ENCODE measurements at places on chromosomes 7 and 10. TPM values are rescaled to one million over a fixed set of nuclear protein-coding genes. Genes with fewer than 3 reads are reported as not detected.

DNA sequence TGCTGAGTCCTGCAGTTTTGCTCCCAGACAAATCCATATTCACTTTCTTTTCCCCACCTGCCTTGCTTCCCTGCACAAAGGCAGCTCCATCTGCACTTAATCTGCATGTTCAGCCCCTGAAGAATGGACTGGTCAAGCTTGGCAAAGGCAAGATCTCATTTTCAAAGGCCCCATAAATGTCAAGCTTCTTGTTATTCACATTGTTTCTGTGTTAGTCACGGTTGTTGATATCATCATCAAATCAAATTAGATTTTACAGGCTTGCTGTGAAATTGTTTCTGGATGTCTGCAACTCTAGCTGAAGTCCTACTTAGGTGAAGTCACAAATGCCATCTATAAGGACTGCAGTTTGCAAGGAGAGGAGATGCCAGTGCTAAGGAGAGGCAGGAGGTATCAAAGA is 91.0 kb downstream of the GPAM start:
- no peak for DNase-seq
- H3K4me3 ChIP-seq = no peak overlapping the region
- H3K36me3 ChIP-seq = no peaks in the 10 kb centered on the region
- no peak overlapping the region for H3K27ac ChIP-seq

DNA sequence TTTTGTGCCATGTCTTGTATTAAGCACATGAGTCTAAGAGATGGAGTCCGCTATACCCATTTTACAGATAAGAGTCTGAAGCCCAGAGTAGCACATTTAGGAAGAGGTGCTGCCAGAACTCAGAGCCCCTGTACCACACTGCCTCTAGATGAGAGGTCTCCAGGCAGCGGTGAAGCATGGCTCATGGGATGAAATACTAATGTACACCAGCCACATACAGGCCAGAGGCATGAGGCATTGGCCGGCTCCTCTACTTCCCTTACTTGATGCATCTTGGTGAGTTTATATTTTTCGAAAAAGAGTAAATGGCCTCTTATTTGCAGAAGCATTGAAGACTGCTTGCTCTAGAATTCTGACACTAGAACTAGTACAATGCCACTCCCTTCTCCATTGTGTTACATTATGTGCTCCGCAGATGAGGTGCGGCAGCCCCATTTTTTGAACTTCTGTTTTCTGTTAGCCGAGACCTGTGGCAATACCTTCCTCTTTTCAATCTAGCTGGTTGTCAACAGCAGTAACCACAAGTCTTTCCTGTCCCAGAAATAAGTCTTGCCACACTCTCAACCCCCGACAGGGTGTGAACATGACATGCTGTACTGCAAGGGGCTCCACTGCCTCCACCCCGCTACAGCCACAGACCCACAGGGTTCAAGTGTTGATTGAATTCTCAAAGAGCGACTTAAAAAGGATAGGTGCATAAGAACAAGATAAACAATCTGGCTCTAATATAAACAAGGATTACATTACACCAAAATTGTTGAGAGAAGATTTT is 145.3 kb downstream of the CELF2 start:
- H3K4me1 ChIP-seq = peaks cover 56% of the 10 kb centered on the region
- H3K27ac ChIP-seq = peak overlapping the region; percentile 99
- no peak overlapping the region for H3K4me3 ChIP-seq
- H3K27me3 ChIP-seq = no peaks in the 10 kb centered on the region

ELAPOR2 gene
- 6.5 TPM for polyA plus RNA-seq

DNA sequence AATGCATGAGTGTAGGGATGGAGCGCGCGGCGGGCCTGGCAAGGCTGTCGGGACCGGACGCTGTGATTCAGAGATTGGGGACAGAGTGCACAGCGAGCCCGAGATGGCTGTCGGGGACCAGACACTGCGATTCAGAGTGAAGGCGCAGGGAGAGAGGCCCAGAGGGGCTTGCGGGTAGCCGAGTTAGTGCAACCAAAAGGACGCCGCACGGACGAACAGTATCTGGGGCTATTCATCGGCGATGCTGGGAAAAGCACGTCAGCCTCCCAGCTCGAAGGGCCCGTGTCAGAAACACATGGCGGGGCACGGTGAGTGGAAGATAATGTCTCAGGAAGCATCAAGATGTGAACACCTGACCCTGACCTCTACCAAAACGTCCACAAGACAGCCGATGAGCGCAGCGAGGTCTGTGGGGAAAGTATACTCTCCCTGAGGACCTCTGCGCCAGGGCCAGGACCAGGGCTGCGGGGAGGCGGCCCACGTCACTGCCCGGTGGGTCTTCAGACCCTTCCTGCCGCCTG is 215.8 kb downstream of the ZMYND11 start:
- H3K4me1 ChIP-seq = peaks cover 20% of the 10 kb centered on the region
- peaks cover 11% of the 10 kb centered on the region for H3K36me3 ChIP-seq
- no peak for DNase-seq
- peak overlapping the region; percentile 78 for H3K4me3 ChIP-seq
- H3K27me3 ChIP-seq = no peaks in the 10 kb centered on the region
